ENCODE measurements at places on chromosomes 4 and X.
A peak's percentile ranks its signal among the peaks of the same experiment; 100 is the strongest.

GRCh38 chr4:104919406-104919805 lies 227.3 kb upstream of the TET2 start:
- no peak for DNase-seq

- DNase-seq = no peak
Observed at GRCh38 chrX:39574178-39574577, 523.6 kb downstream of the BCOR start.

- DNase-seq = peak; percentile 88
Observed at GRCh38 chrX:113384628-113385027, 544.0 kb upstream of the AMOT start.

DNA sequence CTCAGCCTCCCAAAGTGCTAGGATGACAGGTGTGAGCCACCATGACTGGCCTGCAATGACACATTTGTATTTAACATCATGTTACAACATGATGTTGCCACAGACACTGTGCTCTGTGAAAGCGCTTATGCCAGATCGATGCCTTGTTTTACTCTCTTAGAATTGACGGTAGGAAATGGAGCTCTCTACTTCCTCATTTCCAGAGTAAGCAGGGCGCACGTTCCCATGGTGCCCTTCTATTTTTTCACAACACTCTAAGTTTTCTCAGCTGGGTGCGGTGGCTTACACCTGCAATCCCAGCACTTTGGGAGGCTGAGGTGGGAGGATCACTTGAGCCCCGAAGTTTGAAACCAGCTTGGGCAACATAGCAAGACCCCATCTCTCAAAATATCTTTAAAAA lies 60.7 kb upstream of the DHRSX start:
- DNase-seq = no peak

- DNase-seq = no peak
Observed at GRCh38 chr4:164894702-164895101, 17.7 kb downstream of the APELA start.

DNA sequence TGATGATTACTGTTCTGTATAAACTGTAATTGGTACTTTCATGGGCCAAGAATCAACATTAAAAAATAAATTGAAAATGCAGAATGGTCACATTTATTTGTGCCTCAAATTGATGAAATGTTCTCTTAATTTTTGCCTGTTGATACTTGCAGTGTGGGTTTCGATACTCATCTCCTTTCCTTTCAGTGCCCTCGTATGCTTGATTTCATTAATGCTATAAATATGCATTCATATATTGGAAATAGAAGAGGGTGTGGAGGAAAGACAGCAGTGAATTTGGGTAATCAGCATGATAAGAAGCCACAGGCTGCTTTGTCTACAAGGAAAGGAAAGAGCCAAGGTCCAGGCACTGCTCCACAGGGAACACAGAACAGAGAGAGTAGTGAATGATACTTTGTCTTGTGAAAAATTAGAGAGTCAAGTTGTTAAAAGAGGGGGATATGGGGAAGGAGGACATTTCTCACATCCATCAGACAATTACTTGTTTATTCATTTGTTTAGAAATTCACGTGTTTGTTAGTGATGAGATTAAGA lies 1.0 kb upstream of the DDX60 start:
- DNase-seq = no peak

DNA sequence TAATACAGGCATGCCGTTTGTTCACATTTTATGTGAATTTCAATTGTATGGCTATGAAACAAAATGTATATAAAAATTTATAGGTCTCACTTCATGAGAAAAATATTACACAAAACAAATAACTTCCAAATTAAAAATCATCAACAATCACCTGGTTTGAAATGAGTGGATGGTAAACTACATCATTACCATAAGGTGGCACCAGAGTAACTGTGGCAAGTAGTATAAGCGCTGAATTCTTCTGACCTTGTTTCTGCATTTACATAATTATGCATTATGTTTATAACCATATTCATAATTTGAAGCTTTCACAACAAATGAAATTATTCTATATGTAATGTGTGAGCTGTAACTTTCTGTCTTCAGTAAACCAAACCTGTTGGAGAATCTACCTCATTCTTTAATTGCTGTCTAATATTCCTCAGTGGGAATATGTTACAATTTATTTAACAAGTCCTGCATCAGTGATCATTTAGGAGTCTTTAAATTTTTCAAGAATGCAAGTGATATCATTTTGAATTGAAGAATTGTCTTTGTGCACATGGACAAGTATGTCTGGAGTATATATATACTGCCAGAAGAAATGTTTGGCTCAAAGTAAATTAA lies 55.2 kb downstream of the MMRN1 start:
- DNase-seq = no peak

DNA sequence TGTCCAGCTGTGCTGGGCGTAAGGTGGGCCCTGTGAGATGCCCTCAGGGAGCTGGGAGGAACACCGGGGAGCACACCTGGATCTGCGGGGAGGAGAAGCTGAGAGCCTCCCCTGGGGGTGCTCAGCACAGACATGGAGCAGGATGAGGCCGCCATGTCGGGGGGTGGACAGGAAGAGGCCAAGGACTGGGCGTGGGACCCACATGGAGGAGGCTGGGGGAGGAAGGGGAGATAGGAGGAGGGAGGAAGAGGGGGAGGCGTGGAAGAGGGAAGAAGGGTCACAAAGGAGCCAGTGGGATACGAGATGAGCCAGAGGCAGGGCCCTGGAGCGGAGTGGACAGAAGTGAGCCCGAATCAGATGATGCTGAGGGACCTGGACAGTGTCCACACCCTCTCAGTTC lies 66.3 kb downstream of the ZFYVE28 start:
- no peak for DNase-seq

DNA sequence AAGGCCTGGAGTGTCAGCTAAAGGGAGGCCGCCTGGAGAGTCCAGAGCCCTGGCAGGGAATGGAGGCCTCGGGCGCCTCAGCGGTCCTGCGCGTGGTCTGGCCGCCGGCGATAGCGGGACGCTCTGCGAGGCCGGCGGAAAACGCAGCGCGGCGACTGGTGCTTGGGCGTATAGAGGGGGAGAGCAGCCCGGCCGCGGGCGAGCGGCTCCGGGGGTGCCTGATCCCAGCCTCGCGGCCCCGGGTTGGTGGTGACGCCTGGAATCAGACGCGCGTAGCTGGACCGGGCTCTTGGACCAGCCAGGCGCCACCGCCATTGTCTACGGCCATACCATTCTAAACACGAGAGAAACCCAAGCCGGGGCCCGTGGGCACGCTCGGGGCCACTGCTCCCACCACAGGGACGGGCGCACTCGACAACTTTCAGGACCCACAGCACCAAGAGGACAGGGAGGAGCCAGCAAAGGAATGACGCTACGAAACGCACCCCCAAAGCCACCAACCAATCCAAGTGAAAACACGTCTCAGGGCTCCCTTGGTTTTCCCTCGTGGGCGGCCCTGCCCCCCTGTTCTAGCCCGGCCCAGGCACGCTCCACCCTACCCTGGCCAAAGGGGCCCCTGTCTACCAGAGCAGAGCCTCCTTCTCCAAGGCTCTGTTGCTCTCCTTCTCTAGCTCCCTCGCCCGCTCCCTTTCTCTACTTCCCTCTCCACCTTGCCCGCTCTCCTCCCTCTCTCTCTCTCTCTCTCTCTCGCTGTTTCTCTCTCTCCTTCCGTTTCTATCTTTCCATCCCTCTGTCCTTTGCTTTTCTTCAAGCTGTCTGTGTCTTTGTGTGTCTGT lies 7.8 kb downstream of the FRG2 start:
- DNase-seq = no peak

- no peak for DNase-seq
Observed at GRCh38 chrX:153867671-153868070, 18.3 kb downstream of the L1CAM start.

GRCh38 chr4:167713756-167714155 lies 378.6 kb upstream of the ANXA10 start:
- peak; percentile 45 for DNase-seq

All from adipocyte (in vitro differentiated cells).